Transverse colon (tissue), 4 donors: ENCODE measurements at places on chromosomes 3 and 15. TPM values are rescaled to one million over a fixed set of nuclear protein-coding genes. Genes with fewer than 3 reads are reported as not detected.

DNA sequence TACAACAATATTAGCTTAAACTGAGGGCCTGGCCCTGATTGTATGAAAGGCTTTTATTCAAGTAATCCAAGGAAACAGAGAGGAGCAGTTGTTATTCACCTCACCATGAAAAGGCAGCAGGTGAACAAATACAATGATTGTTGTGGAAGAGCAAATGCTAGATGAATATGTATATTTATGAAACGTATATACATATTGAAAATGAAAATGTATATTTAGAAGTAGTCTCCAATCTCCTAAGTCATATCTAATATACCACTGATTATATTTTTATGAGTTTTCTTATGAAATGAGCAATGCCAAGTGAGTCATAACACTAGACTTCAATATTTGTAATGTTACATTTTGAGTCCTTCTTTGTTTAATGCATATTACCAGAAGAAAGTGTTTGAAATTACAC lies 116.2 kb upstream of the KCNMB2 start:
- no peak for DNase-seq

DNA sequence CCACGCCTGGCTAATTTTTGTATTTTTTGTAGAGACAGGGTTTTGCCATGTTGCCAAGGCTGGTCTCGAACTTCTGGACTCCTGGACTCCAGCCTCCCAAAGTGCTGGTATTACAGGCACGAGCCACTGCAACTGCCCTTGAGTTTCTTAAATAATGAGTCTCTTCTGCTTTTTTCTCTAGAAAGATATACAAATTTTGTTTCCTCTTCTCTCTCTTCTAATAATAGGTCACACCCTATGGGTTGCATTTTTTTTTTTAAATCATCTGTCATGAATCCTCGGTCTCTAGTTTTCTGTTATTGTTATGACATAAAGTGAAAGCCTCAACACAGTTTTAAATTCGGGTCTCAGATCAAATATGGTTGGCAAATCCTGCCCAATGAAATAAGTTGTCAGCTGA lies 111.2 kb downstream of the IL12A start:
- no peak for DNase-seq

GRCh38 chr15:101406036-101406435 lies 83.5 kb downstream of the PCSK6 start:
- no peak for DNase-seq

DNA sequence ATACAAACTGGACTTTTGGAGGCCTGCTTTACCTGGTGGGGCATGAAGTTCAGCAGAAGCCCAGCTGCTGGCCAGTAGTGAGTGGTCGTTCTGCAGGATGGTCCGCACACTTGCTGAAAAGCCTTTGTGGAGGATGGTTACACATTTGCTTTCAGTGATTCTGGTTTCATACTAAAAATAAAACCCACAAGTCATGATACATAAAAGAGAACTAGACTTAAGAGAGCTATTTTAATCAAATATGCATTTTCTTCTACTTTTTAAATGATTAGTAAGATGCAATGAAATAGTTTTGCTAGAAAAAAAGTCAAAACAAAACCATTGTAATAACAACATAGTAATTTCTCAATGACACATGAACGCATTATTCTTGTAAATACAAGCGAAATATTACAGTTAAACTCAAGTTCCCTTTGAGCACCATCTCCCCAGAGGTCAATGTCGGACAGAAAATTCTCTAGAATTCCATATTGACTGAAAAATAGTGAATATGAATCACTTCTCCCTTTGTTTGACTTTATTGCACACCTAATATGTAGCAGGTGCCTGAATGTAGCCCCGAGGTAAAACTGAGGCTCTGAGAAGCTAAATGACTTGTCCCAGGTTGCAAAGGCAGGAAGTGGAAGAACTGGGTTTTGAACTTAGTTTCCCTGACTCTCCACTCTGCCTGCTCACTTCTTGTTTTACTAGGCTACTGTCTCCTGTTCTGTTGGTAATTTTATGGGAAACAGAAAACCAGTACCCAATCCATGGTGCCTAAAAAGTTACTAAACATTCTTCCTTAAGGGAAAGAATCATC lies 8.3 kb downstream of the IL5RA start:
- DNase-seq = no peak

GRCh38 chr3:145457825-145458552 lies 703.0 kb downstream of the PLOD2 start:
- no peak for DNase-seq

DNA sequence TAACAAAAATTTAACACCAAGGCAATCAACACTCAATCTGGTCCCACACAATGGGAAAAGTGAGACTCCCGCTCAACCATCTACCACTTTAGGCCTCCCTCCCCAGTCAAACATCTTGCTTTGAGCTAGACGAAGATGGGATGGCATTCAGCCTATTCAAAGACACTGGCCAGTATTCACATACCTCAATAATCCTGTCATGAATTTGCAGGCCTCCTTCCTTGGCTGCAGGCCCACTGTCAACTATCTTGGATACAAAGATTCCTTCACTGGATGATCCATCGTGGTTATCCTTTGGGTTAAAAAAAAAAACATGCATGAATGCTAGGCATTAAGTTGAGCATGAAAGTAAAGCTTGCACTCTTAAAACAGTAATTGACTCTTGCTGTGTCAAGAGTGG lies 22.6 kb downstream of the PDZRN3 start:
- DNase-seq = no peak

DNA sequence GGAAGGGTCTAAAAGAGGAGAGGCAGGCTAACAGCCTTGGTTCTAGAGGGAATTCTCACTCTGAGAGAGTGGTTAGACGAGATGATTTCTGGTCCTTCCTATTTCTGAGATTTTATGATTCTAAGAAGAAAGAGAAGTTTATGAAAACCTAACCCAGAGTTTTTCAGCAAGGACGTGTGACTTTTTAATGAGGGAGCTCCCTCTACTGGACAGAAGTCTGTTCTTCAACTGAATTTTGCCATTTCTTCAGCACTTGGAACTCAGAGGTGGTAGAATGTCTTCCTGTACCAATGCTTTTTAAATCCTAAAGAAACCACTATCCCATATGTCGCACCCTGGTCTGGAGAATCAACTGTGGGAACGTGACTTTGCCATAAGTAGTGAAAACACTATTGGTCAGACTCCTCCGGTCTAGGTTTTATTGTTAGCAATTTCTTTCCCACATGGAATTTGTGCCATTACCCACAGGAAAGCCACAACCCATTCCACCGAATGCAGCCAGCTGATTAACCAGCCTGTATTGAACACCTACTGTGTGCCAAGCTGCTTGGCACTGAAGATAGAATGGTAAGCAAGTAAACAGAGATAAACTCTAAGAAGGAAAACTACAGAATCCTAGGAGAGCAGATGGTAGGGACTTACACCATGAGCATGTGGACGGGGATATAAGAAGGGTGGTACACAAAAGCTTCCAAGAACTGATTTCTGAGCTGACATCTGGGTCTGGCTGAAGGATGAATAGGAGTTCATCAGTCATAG lies 199.5 kb upstream of the LMCD1 start:
- DNase-seq = no peak

The ROBO1 gene
- total RNA-seq = 68.7 TPM

DNA sequence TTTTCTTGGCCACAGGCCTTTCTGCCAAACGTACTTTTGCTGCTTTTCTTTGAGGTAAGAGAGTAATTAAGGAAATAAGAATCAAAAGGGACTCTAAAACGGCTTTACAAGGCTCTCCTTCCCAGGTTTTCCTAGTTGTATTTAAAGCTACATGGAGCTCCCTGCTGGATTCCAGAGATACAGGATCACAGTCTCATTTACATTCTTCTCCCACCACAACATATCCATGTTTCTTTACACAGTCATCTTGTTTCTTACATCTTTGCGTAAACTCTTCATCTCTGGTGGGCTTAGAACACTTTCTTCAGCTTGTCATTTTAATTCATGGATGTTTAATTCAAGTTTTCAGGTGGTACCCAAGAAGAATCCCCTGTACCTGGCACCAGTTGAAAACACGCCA lies 117.6 kb upstream of the BFSP2 start:
- DNase-seq = no peak

GRCh38 chr3:42696356-42697288 lies 6.0 kb downstream of the HHATL start:
- no peak for DNase-seq

DNA sequence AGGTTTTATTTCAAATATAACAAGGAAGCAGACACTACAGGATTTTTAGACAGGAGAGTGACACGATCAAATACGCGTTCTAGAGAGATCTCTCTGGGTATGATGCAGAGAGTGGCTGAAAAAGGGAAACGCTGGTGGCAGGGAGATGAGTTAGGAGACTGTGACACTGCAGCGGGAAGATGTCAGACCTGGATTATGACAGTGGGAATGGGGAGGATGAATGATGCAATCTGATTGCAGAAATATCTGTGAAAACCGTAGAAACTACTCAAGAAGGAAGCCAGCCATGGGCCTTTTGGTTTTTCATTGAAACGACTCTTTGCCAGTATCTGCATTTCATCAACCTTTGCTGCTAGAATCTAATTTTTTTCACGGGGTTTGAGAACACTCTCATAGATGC lies 157.9 kb downstream of the FAM43A start:
- no peak for DNase-seq

The GHRL gene
- total RNA-seq = not detected

GRCh38 chr15:26712335-26712734 lies 60.5 kb downstream of the GABRB3 start:
- no peak for DNase-seq

GRCh38 chr3:59499954-59500353 lies 450.1 kb upstream of the CFAP20DC start:
- no peak for DNase-seq
